ENCODE measurements at places on chromosomes 7 and 10.

- DNase-seq, result no peak
Measured at GRCh38 chr10:36880898-36881297, 244.5 kb upstream of the ANKRD30A start.

- DNase-seq, result no peak
Measured at GRCh38 chr7:157523371-157523765, 186.6 kb downstream of the DNAJB6 start.

DNA sequence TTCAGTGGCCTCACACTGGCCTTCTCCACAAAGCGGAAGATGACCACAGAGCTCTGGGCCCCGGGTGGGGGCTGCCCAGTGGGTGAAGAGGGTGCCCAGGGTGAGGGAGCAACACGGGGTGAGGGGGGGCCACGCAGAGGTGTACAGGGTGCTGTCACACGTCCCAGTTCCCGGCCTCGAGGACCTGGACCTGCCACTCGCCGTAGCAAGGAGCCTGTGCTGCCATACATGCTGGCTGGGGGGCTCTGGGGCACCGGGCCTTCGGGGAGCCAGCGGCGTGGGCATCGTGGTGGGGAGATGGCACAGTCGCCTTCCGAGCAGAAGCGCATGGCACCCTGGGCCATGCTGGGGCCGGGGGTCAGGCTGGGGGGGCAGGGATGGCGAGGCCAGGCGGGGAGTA, 1.9 kb downstream of the PSD start:
- DNase-seq, result no peak

- no peak for DNase-seq
Measured at GRCh38 chr10:6141296-6142151, 52.7 kb downstream of the RBM17 start.

DNA sequence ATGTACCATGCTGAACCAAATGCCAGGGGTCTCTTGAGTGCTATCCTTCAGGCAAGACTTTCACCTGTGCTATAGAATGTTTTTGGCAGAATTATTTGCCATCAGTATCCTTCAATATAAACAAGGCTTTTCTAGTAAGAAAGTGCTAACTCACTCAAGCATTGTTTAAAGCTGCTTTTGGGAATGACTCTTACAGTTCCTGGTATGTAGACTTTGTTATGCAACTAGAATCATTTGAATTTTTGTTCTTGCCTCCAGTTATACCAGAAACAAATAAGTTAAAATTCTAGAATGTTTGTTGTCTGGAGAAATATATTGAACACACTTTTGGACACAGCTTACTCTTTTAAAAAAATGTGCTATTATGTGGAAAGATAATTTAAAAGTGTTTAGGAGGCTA, 39.5 kb upstream of the RTKN2 start:
- no peak for DNase-seq

DNA sequence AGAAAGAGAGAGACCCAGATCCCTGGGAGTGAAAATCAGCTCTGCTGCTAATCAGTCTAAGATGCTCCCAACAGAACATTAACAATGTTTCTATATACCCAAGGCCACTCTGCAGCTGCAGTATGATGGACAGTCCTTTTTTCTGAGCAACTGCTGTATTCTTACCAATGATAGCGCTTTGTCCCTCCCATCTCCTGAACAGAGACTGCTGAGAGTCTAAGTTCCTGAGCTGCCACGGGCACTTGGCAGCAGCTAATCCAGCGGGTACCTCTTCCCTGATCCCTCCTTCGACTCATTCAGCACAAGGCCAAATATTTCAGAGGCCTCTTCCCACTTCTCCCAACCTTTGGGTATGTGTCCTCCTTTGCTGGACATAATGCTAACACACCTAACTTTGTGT, 7.7 kb downstream of the CPVL start:
- DNase-seq, result no peak

GRCh38 chr7:158407581-158408317, 179.9 kb downstream of the PTPRN2 start:
- DNase-seq, result no peak

DNA sequence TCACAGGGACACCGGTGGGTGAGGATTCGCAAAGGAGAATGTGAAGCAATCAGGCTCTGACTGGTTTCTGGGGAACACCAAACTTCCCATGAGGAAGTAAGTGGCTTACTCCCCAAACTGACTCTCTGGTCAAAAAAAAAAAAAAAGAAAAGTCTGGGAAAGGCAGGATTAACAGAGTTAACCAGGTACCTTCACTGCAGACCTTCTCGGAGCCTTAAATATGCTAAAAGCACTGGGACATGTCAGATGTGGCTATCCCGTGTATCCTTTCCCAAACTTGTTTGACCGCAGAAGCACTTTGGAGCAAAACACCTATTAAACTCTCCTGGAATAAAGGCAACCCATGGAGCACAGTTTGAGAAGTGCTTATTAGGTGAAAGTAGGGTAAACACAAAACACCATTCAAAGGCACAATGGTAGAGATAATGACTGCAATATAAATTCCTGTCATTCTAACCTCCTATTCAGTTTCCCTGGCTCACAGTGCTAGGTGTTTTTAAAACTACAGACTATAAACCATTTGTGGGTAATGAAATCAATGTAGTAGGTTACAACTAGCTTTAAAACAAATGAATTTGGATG, 44.1 kb upstream of the MXI1 start:
- DNase-seq, result no peak

DNA sequence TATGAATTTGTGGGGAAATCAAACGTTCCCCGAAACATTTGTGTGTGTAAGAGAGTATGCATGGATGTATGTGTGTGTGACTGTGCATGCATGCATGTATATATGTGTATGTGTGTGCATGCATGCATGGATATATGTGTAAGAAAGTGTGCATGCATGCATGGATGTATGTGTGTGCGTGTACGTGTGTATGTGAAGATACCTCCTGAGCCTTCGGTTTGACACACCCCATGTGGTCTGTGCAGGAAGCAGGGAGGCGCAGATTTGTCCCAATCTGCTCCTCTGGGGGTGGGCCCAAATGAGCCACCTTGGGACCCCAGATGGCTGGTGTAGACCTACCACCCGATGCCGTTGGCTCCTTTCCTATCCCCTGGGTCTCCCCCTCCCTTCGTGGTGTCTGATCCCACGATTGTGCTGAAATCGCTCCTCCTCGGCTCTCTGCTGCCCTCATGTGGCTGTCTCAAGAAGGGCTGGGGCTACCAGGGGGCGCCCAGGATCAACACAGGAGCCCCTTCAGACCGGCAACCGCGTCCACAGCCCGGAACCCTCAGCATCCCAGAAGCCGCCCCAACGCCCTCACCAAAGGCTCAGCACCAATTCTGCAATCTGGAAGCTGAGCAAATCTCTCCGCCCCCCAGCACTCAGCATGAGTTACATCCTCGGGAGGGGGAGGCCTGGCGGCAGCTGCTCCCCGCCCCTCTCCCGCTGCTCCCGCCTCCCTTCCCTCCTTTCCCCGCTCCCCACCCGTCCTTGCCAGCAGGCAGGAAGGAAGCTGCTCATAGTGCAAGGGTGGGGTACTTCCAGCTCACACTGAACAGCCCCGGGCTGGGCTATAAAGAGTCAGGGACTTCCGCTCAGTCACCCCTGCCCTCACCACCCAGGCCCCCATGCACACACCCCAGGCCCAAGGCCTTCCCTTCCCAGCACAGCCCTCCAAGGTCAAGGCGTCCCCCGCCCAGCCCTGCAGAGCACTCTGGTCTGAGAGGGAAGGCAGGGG, 2.3 kb upstream of the NOS3 start:
- peak; percentile 48 for DNase-seq

DNA sequence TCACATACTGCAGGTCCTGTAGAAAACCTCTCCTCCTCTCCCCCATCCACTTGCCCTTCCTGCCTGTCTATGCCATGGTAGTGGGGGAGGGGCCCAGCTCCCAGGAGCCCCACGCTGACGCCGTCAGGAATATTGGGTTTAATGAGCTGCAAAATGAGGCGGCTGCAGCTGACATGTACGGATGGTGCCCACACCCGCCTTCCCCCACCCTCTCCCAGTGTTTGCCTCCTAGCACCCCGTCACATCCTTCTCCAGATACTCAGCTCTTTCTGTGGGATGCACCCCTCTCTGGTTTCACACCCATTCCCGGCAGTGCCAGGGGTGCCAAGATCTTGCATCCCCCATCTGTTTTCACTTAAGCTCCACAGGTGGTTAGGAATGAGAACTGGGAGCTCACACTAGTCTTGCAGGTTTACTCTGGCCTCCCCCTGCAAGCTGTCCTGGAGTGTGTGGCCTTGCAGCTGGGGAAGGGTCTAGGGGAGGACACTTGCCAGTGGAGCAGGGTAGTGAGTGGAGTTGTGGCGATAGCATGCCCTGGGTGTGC, 26.1 kb downstream of the GBX1 start:
- no peak for DNase-seq

Measured in stimulated activated CD8-positive, alpha-beta memory T cell treated with anti-CD3 and anti-CD28 coated beads, Interleukin-7, amount 100 ng/mL, for 24 hours (primary cell).